Left ventricle myocardium inferior (tissue), 1 donor: ENCODE measurements at places on chromosomes 6 and 20. TPM values are rescaled to one million over a fixed set of nuclear protein-coding genes. Genes with fewer than 3 reads are reported as not detected.

DNA sequence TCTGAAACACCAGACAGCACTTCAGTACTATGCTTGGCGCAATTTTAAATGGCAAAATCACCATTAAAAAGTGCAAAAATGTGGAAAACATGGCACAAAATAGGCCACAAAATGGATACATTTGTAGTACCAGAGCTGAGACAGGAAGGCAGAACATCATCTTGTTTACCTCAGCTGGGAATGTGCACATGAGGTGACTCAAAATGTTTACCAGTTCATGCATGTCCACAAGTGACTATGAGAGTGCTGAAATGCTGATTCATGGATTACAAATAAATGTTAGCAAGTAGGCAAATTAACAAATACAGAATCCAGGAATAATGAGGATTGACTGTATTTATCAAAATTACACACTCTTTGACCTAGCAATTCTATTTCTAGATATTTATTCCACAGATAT is 201.6 kb downstream of the ISM1 start:
- no peak for DNase-seq

DNA sequence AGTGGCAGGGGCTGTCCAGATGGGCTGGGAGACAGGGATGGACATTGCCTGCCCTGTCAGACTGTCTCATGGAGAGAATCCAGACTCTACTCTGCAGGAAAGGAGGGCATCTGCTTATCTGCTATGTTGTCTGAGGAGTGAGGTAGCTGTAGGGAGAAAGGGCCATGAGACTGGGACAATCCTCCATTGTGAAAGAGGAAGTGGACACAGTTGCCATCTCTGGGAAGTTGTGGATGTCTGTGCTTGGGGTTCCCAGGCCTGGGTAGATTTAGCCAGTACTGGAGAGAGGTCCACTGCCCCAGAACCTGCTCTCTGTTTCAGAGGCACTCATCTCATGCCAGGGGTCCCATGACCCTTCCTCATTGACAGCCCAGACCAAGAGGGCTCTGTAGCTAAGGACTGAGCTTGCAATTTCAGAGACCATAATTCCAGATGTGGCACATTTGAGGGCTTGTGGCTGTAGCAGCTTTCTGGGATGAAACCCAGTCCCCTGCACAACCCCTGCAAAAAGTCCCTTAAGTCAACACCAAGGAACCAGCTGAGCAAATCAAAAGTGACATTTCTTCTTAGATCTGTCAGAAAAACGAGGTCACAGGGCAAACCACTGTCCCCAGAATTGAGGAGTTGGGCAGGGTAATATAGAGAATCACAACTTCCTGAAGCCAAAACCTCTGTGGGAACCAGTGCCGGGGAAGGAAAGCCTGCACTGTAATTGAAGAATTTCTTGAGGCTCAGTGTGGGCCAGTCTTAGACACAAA is 4.1 kb upstream of the SIRPG start:
- no peak for DNase-seq

DNA sequence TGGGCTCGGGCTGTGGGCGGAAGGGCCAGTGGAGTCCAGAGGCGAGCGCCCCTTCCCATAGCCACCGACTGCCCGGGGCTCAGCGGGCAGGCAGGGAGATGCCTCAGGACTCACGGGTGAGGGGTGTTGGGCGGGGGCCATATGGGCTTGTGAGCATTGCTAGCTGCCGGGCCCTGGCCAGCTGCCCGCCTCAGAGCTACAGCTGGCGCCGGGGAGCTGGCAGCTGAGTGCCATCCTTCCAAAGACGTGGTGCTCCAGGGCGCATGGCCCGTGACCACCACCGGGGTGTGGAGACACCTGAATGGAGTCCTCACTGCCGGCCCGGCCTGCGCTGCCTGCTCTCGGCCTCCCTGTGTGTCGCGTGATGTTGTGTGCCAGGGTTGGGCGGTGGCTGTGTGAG is 10.6 kb upstream of the RBBP8NL start:
- DNase-seq, result peak; percentile 26

- DNase-seq, result no peak
Observed at GRCh38 chr20:39745380-39745779, 783.2 kb downstream of the DHX35 start.

Gene LY6G6F
- not detected for total RNA-seq

- no peak for DNase-seq
Observed at GRCh38 chr6:41088451-41088850, 15.7 kb downstream of the NFYA start.

DNA sequence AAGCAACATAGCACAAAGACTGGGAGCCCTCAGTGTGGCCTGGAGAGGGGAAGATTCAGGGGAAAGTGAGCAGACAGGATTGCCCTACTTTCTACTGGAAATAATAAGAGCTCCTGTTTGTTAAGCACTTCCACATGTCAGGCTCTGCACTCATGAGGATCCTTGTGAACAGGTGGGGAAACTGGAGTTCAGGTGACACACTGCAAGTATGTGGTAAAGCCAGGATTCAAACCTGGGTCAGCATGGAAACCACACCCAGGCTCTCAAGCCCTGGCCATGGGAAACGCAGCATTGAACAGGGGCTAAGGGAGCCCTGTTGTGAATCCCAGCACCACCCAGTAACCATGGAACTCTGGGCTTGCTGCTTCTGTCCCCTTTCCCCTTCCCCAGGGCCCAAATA is 42.8 kb upstream of the ID1 start:
- DNase-seq, result no peak

- DNase-seq, result peak; percentile 81
Observed at GRCh38 chr20:32155017-32155981, 45.8 kb downstream of the TM9SF4 start.

GRCh38 chr6:168062346-168063289 is 16.4 kb downstream of the FRMD1 start:
- no peak for DNase-seq

Gene MCCD1
- total RNA-seq, result not detected

- DNase-seq, result no peak
Observed at GRCh38 chr20:62186096-62186426, 3.2 kb downstream of the MTG2 start.

Gene CFAP61
- 54.8 TPM for total RNA-seq

Gene ELOVL2
- 1.4 TPM for total RNA-seq

Gene ULBP2
- 0.93 TPM for total RNA-seq

DNA sequence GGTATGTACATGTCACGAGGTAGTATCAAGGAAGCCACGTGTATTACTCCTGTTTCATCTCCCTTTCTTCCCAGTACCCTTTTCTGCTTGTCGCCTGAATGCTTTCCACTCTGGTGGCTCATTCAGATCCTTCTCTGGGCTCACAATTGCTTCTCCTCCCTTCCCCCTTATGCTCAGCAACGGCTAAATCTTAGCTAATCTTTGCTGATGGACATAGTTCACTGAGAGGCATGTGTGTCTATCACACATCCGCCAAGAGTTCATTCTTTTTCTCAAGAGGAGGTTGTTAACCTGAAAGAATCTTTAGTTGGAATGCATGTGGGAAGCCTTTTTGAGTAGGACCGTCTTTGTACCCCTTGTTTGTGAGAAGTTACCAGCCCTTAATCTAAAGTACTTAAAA is 25.8 kb upstream of the MROH8 start:
- DNase-seq, result no peak

DNA sequence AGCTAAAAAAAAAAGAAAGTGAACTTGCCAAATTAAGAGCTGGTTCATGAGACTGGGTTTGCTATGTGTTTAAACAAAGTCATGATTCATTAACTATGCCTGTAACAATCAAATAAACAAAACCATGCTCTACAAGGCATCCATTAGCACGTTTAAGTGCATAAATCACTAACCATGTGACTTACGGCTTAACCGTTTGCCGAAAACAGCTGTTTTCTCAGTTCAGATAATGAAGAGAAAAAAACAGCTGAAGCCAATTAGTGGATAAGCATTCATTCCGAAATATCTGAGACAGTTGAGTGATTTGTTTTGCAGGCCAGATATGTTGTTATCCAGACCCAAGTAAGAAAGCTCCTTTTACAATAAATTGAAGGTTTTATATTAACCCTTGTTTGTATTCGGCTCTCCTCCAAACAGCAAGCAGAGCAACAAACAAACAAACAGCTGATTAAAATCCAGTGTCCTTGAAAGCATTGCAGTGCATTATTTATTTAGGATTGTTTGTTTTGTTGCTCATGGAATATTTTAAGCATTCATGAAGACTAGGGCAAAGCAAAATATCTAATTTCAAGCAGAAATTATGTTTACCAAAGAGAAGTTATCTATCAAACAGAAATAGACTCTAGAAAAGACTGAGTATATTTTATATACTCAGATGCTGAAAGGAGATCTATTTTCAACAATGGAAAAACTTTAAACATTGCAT is 343.5 kb downstream of the RFPL4B start:
- no peak for DNase-seq

GRCh38 chr20:19725814-19726525 is 32.1 kb upstream of the RIN2 start:
- no peak for DNase-seq

DNA sequence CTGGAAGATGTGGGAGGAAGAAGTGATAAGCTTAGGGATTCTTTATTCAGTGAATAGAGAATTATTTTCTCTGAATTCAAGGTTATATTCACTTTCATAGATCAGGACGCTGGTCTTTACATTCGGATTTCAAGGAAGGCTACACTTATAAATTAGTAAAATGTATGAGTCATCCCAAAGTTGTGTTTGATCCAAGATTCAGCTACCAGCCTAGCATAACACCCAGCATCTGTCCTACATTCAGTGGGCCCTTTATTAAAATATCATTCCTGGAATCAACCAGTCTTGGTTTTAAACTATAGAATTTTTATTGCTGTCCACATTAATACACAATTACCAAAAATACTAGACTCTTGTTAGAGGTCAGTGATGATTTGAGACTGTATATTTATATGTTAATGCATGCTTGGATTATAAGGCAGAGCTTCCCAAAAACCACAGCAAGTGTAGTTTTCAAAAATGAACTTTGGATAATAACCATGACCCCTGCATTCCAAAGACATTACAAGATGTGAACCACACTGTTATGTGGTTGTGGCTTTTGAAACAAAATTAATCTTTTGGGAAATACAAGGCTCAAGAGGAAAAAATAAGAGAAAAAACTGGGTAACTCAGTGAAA is 210.7 kb upstream of the CNR1 start:
- no peak for DNase-seq

DNA sequence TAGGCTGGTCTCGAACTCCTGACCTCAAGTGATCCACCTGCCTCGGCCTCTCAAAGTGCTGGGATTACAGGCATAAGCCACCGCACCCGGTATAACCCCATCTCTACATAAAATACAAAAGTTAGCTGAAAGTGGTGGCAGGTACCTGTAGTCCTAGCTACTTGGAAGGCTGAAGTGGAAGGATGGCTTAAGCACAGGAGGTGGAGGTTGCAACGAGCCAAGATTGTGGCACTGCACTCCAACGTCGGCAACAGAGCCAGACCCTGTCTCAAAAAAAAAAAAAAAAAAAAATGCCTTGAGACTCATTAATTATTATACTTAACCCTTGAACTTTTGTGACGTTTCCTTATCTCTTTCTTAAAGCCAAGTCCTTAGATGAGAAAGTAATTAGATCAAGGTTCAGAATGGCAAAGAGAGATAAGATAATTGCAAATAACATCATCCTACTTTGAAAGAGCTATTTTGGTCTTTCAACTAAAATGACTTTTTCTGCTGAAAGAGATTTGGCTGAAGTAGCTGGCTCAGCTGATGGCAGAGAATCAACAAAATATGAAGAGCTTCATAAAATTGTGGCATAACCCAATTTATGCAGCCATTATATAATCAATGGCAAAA is 4.7 kb upstream of the SHLD1 start:
- no peak for DNase-seq

DNA sequence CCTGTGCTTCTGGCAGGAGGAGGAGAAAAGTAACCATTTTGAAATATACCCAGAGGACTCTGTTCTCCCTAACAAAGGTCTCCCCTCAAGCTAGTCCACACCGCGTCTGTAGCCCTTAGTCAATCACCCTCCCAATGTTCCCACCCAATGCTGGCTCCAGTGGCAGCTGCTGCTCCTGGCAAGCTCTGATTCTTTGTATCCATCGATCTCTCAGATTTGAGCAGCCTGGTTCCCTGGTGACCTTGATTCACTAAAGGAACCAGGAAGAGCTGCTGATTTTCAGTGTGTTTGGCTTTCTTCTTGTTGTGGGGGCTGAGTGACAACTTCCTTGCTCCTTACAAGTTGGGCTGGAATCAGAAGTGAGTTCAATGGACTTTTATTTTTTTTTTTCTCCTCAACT is 68.5 kb downstream of the FOXC1 start:
- no peak for DNase-seq

DNA sequence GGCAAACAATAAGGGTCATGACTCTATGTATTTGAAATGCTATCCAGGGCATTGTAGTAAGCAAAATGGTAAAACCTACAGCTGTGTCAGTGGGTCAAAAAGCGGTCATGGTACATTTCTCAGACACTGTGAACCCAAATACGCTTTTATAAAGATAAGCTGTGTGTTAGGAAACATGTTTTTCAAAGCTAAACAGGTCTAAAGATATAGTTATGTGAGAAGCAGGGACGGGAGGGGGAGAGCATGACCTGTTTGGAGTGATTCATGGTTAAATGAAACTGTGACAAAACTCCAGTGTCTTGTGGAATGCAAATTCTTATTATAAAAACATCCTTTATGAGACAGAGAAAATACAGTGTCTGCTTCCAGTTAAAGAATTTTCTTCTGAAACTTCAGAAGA is 205.4 kb upstream of the BMP2 start:
- no peak for DNase-seq

DNA sequence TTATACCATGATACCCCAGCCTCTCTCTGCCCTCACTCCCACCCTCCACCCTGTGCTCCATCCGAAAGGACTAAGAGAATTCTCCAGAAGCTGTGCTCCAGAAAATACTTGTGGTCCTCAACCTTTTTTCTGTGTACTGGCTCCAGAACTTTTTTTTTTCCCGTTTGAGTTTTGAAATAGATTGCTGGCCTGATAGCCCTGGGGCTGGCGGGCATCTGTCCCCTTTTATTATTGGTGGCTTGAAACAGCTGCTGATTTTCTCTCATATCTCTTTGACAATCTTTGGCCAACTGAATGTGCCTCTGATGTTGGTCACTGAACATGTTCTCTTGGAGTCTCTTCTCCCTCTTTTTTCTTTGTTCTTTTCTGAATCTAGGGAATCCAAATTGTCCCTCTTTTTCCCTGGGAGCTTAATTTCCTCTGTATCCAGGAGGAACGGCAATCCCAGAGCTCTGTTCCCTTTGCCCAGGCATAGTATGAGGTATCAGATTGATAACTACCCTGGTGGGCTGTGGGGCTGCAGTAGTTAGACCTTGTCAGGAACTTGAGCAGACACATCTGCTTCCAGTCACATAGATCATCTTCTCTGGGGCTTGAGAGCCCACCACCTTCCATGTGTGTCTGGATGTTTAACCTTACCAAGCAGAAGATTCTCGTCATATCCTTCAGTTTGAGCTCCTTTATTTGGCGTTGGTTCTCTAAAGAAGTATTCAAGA is 1.6 kb downstream of the PPARD start:
- DNase-seq, result no peak

Gene SGK2
- total RNA-seq, result 0.30 TPM

Gene ASCC3
- total RNA-seq, result 16.7 TPM

- DNase-seq, result no peak
Observed at GRCh38 chr20:47183367-47183766, 173.1 kb downstream of the ZMYND8 start.

Gene PFDN4
- total RNA-seq, result 23.4 TPM
